ENCODE measurements at places on chromosomes 6 and 20.

GRCh38 chr6:87661016-87661415 is 41.0 kb downstream of the AKIRIN2 start:
- no peak for DNase-seq

- no peak for DNase-seq
Measured at GRCh38 chr6:166206066-166206465, 38.4 kb upstream of the TBXT start.

- DNase-seq, result no peak
Measured at GRCh38 chr20:38231531-38232121, 28.9 kb downstream of the KIAA1755 start.

GRCh38 chr6:167237438-167238145 is 53.5 kb upstream of the UNC93A start:
- DNase-seq, result no peak

GRCh38 chr6:150458579-150458978 is 89.8 kb downstream of the IYD start:
- DNase-seq, result no peak

Measured in putamen (tissue), 1 donor.